A549 treated with CpdA at 1 μM for 4 hours (cell line): ENCODE measurements at places on chromosomes 12 and 14. TPM values are rescaled to one million over a fixed set of nuclear protein-coding genes. Genes with fewer than 3 reads are reported as not detected.

The ACVRL1 gene
- total RNA-seq = 0.03 to 0.09 TPM (median 0.08 TPM) in 4 of 5 replicates, not detected in the other

The RNU4-1 gene
- 18.3 TPM in 1 of 5 replicates, not detected in the others for total RNA-seq

The PPP1R36 gene
- 0.25 to 0.59 TPM (median 0.36 TPM) in 5 replicates for total RNA-seq

The BDKRB1 gene
- 0.47 to 1.9 TPM (median 1.8 TPM) in 5 replicates for total RNA-seq

The OTOGL gene
- 0.01 TPM in 1 of 5 replicates, not detected in the others for total RNA-seq

The CLECL1 gene
- total RNA-seq = not detected in 5 replicates

The GSC gene
- 0.23 to 0.68 TPM (median 0.44 TPM) in 5 replicates for total RNA-seq

The PGF gene
- total RNA-seq = 1.7 to 3.8 TPM (median 3.5 TPM) in 5 replicates

The KRT6C gene
- total RNA-seq = not detected in 5 replicates
